CD4-positive, alpha-beta T cell (primary cell): ENCODE measurements at places on chromosomes 3 and 15.

GRCh38 chr15:87348746-87349145, 907.8 kb downstream of the NTRK3 start:
- DNase-seq, result no peak

DNA sequence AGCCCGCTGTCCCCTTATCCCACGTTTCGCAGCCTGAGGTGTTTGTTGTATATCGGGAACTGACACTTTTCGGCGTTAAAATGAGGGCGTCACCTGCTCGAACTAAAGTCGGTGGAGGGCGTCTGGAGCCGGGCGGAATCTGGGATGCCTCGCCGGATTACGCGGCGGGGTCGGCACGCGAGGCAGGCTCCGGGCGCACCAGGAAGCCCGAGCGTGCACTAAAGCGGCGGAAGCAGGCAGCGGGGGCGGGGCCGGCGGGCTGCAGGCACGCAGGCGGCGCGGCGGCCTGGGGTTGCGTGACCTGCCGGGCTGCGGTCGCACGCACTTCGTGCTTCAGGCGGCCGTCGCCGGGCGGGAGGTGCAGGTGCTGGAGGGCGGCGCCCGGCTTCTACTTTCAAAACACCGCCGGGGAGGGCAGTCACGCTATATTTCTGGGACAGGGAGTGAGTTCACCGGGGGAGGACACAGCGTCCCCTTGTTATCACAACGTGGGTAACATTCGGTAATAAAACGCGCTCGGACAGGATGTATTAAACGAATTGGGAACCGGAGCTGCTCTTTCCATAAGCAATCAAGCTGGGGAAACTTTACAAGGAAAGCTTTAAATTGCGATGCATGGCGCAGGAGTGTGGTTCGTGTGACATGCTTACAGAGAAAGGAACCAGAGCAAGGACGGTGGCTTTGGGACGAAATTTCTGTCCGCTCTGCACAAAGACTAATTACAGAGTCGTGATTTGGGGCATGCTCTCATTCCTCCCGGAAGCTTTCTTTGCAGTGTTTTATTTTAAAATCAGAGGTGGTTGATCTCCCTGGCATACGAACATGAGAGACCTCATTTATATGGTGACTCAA, 9.1 kb upstream of the LEKR1 start:
- peak; percentile 86 for DNase-seq

DNA sequence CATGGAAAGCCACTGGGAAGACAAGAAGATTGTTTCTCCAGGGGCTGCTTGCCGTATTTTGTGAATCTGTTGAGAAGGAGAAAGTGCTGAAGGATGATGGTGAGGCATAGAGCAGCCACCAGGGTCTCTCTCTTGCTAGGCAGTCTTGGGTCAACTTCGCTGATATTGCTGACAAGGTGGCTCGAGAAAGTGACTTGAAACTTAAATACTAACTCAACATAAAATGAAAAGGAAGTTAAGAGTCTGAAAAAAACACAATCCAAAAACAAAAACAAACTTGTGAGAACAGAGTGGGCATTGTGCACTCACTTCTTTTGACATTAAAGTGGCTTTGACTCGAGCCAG, 90.1 kb downstream of the CHST2 start:
- DNase-seq, result no peak

- DNase-seq, result no peak
Measured at GRCh38 chr3:19931767-19932188, 2.2 kb downstream of the EFHB start.

DNA sequence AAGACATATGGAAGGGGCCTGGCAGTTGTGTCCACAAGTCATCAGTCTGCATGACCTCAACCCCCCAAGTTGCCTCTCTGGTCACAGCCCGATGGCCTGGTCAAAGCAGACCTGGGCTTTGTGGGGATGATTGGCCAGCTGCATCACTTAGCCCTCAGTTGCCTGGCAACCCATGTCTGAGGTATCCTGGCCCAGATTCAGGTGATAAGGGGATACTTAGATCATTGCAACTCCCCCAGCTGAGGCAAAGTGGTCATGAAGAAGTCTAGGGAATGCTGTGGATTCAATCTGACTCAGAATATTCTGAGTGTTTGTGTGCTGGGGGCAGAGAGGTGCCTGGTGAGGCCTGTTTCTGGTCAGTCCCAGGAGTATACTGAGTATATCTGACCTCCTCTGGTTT, 5.0 kb downstream of the GPR156 start:
- no peak for DNase-seq

DNA sequence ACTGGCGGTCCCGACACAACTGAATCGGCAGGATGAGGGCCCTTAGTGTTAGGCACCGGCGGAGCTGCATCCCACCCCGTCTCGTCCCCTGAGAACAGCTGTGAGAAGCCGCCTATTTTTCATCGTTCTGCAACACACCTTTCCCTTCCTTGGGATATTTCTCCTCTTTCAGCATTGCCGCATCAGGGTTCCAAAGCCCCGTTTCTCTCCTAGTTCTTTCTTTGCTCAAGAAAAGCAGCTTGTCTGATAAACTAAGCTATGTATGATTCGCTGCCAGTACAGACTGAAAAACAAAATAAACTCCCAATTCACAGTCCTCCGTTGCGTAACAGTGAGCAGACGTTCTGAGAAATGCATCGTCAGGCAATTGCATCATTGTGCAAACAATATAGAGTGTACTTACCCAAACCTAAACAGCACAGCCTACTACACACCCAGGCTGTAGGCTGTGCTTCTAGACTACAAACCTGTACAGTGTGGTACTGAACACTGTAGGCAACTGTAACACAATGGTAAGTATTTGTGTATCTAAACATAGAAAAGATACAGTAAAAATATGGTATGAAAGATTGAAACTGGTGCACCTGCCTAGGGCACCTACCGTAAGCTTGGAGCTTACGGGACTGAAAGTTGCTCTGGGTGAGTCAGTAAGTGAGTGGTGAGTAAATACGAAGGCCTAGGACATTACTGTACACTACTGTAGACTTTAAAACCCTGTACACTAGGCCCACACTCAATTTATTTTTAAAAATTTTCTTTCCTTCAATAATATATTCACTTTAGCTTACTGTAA, 8.9 kb upstream of the ADAMTS17 start:
- DNase-seq, result no peak

DNA sequence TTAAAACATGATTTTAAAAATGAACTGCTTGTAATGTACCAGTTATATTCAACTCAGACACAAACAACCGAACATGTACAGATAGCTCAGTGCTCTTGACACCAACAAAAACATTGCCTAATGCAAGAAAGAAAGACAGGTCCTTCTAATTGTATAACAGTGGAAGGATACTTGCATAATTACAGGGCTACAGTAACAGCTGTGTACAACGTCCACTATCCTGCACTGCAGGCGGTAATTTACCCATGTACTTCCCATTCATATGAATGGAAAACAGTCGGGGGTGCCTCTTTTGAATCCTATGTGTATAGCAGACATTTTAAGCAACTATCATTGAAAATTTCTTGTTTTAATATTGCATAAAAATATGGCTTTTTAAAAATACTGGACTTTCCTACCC, 41.1 kb upstream of the PLSCR5 start:
- DNase-seq, result no peak

GRCh38 chr3:100737334-100737733, 28.0 kb downstream of the TFG start:
- no peak for DNase-seq

DNA sequence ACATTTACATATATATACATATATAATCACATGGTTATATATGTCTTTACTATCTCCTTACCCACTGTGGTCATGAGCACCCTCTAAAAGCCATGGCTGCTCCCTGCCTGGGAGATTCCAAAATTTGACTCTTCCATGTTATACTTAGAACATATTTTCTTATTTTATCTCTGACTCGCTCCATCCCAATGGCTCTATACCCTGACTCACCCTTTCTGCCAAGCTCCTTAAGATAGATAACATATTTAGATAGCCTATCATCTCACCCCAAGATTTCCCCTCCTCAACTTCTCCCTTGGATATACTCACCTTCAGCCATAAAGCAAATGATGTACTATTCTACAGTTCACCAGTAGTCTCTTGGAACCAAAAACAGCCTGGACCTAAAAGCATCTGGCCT, 65.1 kb downstream of the CD200R1L start:
- DNase-seq, result no peak

DNA sequence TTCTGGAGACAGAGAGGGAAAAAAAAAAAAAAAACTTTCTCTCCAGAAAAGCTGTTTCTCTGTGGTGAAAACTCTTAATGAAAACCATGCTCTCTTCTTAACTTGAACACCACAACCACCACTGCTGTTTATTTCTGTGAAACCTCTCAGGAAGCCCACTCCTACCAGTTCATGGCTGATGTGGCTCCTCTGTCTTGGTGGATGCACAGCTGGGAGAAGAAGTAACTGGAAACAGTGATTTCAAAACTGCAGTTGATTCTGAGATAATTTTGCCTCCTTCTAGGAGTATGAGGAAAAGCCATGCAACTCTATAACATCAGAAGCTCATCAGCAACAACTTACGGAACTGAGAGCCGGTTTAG, 40.2 kb upstream of the PYGO1 start:
- no peak for DNase-seq

DNA sequence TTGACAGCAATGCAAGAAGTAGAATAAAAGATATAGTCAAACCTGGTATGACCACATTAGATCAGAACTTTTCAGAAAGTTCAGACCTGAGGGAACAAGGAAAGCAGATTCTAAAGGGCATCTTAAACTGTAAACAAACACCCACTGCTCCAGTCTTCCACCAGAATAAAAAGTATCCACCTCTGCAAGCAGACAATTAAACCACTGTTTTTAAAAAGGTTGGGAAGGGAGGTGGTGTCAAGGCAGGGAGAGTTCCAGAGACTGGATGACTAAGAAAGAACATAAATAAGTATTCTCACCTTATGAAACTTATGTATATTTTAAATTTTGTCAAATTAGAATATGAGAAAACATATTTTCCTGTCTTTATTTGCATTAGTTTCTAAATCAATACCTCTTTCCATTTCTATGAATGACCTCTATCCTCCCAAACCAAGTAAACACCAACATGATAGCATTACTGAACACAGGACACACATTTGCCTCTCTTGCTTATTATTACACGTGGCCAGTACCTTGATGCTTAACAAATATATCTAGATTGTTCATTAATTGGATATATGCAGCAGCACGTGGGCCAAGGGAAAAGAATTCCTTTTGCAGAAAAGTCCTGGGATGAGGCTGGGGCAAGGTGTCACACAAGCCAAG, 31.6 kb downstream of the PIK3CB start:
- no peak for DNase-seq

- DNase-seq, result no peak
Measured at GRCh38 chr15:32908135-32908801, 190.5 kb downstream of the GREM1 start.

GRCh38 chr3:54083921-54084320, 38.4 kb upstream of the CACNA2D3 start:
- no peak for DNase-seq

DNA sequence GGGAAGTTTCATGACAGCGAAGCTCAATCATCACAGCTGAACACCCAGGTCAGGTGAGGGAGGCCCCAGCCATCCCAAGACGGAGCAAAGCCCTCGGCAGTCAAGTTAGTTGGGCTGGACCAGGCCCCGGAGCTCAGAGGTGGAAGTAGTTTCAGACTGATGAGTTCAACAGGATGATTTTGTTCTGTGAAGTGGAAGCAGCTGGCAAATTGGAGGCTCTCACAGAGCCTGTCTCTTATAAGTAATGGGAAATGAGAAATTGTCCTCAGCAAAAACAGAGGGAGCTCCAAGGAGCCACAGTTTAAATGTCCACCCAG, 245.1 kb downstream of the XXYLT1 start:
- no peak for DNase-seq

DNA sequence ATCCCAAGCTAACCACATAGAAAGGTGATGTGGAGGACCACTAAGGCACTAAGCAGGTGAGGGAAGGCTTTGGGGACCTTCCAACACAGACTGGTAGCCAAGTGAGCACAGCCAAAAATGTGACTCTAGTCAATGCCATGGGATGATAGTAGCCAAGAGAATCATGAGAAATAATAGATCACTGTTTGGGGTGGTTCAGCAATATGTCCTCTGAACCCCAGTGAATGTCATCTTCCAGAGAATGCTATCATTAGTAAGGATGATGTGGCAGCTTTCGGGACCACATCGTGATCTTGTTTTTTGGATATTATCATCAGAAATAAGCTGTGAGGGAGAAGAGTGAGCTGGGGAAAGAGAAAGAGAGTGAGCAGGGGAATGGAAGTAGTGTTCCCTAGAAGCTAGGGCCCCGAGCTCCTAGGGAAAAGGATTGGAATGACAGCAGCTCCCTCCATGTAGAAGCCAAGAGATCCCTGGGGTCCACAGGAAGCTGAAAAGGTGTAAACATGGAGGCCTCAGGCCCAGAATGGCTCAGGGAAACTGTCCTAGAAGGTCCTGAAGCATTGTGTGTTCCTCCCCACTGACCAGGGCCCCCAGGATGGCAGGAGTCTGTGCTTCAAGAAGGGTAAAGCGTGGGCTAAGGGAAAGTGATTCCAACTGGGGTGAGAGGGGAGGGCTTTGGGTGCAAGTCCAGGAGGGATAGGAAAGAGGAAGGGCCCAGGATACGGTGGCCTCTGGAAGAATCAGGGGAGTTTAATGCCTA, 56.6 kb upstream of the KLF13 start:
- DNase-seq, result no peak

GRCh38 chr15:80310776-80311175, 58.8 kb upstream of the CTXND1 start:
- DNase-seq, result no peak

GRCh38 chr3:21779909-21780308, 28.9 kb upstream of the ZNF385D start:
- no peak for DNase-seq

- no peak for DNase-seq
Measured at GRCh38 chr3:193908181-193908744, 227.7 kb upstream of the HES1 start.

GRCh38 chr15:96300836-96301235, 29.7 kb upstream of the NR2F2 start:
- no peak for DNase-seq

DNA sequence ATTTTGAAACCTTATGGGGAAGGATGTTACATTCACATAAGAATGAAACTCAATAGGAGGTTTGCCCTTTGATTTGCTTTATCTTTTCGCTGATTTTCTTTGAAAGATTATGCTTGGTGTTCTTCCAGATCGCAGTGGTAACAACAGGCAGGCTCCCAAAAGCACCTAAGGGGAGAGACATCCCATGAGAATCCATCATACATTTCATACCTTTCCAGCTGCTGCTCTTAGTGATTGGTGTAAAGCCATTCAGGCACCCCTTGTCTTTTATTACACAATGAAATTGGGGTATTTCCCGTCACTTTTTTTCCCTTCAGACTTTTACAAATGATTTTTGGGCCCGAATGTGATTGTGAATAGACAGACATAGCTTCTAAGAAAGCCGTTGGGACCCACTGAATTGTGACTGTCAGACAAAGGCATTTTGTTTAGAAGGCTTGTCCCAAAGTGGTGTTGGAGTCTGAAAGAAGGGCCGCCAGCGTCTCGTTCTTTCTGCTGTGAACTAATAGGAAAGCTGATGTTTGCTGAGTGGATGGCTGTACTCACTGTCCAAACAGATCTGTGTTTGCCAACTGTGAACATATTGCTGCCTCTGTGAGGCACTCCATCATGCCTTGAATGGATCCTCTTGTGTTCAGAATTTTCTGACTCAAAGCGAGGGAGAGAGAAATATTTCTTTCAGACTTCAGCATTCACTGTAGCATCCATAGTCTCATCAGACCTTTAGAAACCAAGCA, 164.3 kb downstream of the FNDC3B start:
- DNase-seq, result no peak
